ENCODE measurements at places on chromosomes 6 and 20.

DNA sequence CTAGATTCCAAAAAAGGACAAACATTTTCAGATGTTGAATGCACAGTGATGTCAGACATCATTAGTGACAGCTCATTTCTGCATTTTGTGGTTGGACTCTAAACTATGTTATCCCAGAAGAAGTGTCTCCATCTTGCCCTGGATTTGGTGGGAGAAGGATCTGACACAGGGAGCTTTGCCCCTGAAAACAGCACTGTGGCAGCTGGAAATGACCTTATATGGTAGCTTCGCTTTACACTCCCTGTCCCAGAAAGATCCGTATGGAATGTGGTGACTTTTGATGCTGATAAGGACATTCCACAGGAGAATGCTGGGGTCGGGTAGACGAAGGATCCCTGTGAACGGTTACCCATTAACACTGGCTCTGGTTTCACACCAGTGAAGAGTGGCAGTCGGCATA is 87.2 kb upstream of the EDN1 start:
- DNase-seq, result no peak

DNA sequence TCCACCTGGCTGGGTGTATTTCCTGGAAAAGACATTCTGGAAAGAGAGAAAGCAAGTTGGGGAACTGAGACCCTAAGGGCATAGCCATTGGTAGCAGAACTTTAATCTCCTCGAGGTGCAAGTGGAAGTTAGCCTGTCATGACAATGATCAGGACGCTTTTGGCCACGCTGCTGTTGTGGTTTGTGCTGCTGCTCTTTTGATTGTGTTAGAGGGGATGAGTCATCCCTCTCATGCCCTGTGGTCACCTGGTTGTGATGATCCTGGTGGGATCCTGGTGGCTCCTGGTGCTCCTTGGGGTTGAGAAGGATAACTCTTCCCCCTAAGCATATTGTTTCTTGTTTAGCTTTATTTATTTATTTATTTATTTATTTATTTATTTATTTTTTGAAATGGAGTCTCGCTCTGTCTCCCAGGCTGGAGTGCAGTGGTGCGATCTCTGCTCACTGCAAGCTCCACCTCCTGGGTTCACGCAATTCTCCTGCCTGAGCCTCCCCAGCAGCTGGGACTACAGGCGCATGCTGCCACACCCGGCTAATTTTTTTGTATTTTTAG is 350.3 kb downstream of the KIF16B start:
- DNase-seq, result no peak

DNA sequence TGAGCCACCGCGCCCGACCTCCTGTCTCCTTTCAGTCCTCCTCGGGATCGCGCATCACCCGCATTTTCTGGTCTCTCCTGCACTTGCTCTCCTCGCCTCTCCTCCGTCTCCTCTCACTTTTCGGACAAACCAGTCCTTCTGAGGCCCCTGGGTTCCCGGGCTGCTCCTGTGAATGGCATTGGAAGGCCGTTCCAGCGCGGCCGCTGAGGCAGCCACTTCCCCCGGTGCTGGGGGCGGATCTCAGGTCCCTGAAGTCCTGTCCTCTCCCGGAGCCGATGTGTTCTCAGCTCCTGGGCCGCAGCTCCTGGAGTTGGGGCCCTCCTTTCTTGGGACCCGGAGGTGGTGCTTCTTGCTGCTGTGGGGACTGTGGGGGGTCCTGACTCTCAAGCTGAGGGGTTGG is 803 bp downstream of the MICB start:
- no peak for DNase-seq

DNA sequence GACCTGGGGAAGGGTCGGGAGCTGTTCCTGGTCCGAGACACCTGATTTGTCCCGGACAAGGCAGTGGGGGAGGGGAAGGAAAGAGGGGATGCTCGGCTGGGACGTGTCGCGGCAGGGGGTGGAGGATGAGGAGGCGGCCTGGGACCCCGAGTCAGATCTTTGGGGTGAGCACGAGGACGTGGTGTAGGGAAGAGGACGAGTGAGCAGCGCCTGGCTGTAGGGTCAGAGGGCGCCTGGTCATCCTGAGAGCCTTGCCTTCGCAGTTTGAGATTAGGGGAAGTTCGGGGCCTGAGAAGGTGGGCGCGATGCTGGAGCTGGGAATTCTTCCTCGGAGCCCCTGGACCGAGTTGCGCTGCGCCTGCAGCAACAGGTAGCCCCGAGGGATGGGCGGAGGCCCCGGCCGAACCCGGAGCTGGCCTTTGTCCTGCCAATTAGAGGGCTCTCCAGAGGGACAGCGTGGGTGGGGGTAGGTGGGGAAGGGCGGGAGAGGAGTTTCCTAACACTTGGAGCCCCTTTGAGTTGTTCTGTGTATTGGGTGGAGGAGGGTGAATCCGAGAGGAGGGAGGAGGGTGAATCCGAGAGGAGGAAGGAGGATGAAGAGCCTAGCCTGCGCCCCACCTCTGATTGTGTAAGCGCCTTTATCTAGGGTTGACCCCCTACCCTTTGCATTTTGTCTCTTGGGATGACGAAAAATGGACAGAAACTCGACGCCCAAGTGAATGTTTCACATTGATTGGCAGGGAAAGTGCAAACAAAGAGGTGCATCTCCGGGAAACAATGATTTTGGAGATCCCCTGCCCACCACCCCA is 72.0 kb downstream of the SOX4 start:
- no peak for DNase-seq

All from NCI-H510A treated with DMSO at 0.1 percent for 48 hours (cell line).